Bone marrow (tissue), 2 donors: ENCODE measurements at places on chromosomes 5 and 9.

DNA sequence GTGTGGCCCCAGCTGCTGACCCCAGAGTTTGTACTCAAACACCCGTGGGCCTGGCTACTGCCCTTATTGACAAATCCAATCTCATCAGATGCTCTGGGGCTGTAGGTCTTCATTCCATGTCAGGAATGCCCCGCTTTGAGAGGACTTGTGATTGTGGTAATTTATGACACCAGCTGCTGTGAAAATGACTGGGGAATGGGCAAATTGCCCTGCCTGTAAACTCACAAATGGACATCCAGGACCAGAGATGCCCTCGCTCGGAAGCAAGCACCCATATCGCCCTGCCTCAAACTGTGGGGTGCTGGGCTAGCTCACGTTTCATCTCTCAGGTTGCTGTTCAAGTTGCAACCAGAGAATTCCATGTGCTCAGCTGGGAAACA, 225.9 kb upstream of the MAP3K1 start:
- no peak for DNase-seq

DNA sequence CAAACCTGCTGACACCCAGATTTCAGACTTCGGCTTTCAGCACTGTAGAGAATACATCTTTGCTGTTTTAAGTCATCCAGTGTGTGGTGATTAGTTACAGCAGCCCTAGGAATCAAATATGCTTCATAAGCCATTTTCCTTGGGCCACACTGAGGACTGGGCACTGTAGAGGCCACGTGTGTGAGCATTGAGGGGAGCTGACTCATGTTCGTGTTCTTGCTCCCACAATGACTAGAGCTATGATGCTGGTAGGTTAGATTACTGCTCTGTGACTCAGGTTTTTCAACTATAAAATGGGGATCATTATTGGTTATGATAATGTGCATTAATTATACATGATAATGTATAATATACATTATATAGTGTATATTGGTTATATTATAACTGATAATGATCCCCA, 96.5 kb upstream of the PALM2AKAP2 start:
- no peak for DNase-seq

GRCh38 chr9:96163712-96164111, 138.3 kb downstream of the HSD17B3 start:
- no peak for DNase-seq

DNA sequence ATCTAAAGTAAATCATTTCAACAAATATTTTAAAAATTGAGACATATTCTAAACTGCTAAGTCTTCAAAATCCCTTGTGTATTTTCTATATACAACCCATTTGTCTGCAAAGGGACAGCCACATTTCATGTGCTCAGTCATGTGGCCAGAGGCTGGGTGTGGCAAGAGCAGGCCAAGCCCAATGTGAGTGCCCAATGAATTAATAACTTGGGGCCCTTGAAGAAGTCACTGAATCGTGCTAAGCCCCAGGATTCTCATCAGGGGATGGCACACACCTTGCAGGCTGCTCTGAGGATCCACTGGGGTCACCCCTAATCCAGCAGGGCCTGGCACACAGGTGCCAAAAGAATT, 78.2 kb upstream of the SMIM23 start:
- no peak for DNase-seq

DNA sequence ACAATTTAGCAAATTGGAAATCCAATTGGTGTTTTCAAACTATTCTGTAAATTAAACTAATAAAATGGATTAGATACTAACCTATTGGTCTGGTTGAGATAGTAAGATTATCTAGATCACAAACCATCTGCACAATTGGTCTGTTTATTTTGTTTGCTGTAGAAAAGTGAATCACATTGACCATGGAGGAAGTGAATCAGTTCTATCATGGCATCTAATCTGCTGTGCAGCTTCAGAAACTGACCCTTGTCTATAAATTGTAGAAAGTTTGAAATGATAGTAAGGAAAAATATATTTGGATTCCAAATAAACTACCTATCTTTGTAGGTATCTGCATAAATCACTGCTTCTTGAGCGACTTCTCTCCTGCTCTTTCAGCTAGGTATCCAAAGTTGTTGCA, 1865.4 kb downstream of the MAT2B start:
- no peak for DNase-seq

- DNase-seq, result peak; percentile 52
These were observed 12.4 kb downstream of the CBY3 start for GRCh38 chr5:179668391-179668790.

DNA sequence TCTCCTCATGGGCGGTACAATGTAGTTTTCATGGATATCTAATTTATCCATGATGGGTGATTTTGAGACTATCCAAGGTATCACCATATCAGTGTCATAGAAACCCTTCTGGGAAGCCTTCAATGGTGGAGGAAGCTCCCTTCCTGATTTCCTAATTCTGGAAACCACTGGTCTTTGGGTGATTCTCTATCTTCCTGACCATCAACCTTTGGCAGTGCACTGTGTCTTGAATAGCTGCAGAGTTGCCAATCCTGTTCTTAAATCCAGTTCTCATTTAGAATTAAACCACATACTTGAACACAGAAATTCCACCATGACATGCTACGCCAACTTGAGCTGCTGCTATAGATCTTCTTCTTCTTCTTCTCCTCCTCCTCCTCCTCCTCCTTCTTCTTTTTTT, 161.7 kb upstream of the KLF9 start:
- DNase-seq, result no peak

DNA sequence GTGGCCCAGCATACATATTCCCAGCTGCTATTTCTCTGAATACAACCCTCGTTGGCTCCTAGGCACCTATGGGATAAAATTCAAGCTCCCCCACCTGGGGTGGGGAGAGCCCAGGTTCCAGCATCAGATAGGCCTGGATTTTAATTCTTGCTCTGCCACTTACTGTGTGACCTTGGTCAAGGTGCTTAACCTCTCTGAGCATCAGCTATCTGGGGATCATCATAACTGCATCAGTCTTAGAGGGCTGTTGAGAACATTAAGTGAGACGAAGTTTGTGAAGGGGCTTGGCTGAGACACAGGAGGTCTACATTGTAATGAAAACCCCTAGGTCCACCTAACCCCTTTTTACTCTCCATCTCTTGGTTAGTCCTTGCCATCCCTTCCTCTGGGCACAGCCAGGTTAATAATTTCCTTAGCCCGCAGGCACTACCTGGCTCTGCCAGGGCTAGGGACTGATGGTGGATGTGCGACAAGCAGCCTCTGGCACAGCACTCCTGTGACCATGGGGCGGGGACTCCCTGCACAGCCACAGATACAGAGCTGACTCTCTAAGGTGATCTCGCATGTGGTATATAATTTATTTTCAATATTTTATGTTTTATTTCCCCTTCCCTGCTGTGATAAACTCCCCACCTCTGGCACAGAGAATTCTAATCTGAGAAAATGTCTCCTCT, 68.7 kb downstream of the CRB2 start:
- no peak for DNase-seq

DNA sequence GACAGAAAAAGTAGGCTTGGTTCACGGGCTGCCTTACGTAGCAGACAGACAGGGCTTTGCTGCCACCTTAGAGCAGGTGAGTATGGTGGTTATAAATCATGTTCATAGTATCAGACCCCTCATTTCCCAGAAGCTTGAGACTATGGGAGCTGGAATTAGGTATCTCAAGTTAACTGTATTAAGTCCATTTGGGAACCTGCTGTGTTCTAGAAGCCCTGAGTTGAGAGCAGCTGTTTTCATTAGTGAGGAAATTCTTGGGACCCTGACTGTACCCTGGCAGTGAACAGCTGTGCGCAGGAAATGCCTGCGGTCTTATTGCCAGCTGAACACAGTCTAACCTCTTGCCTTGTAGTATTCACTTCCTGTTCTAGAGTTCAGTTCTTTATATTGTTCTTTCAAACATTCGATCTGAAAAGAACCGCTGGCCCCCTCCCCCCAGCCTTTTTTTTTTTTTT, 29.8 kb downstream of the UGCG start:
- no peak for DNase-seq

DNA sequence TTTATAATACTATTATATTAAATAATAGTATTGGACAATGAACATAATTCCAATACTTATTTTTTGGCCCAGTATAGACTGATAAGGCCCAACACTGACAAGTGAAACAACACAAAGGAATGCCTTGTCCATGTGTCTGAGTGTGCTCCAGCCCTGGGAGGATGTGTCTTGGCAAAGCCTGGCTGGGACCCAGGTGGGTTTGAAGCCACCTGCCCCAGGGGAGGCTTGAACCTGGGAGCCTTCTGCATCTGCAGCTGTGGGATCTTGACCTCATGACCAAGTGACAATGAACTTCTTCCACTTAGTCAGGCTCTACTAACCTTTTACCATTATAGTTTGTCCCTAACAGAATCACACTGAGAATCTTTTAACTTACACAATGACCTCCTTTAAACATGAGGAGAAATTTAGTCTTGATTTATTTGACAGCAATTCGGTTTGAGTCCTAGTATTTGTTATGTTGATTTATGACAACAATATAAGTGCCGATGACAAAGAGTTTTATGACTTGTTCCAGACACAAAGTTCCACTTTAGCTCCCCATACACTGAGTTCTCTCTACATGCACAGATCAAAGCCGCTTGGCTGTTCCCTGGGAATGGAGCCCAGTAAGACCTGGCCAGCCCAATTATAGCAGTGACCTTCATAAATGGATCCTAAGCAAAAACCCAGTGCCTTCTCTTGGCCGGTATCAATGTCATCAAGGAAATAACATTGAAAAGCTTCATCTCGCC, 294.5 kb downstream of the CTNND2 start:
- DNase-seq, result no peak

DNA sequence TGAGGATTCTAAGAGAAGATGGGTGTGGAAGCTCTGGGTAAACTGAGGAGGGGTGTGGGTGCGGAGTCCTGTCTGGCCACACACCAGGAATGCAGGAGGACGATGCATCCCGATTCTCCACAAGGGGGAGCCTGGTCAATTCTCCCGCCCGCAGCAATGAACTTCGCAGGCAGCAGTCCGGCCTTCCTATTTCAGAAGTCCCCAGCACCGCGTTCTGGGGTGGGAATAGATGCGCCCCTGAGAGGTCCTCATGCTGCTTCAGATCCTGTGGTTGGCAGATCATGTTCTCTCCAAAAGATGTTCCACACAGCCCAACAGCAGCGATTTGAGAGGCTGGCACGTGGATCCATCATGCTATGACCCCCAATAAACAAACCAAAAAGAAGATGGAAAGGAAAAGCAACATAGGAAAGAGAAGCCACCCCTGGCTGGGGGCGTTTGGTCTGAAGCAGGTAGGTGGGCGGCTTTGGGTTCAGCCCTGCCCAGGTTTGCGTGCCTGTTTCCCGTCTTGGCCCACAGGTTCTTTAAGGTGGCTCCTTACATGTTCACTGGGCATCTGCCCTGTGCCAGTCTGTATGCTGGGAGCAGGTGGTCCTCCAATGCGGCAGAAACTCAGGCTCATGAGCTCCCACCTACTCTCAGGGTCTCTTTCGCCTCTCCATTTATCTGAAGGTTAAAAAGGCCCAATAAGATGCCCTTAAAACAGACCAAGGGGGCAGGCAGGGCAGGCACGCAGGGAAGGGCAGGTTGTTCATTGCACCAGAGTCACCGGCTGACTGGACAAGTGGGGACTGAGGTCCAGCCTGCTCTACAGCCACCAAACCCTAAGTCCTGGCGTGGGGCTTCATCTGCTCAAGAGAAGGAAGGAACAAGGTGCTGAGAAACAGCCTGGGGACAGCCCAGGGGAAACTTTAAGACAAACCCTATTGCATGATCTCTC, 171.6 kb downstream of the PAX5 start:
- no peak for DNase-seq

GRCh38 chr5:102792705-102793104, 37.6 kb downstream of the PAM start:
- no peak for DNase-seq

DNA sequence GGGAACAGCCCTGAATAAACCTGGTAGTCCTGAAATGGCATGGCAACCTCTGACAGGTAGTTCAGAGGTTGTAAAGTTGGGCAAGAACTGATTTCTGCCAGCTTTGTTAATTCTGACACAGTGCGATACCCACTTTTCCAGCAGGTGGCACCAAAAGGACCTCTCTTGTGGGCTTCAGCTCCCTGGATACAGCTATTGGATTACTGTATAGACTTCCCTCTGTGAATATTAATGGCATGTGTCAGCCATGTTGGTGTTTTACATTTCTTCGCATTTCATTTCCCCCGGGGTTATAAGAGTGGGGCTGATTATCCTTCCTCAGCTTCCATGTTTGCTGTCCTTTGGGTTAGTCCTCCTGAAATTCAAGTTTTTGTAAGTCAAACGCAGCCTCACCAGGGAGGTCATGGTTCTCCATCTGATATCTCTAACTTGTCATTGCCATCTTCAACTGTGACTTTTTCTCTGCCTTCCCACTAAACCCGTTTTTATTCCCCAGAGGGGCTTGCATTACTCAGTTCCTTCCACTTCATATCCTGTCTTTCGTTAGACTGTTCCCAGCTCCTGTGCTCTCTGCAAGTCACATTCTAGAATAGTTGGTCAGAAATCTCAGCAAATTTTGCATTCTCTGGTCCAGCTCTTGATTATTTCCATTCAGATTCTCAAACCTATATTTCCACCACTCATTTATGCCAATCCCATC, 135.6 kb downstream of the LIFR start:
- no peak for DNase-seq

GRCh38 chr9:28064241-28064815, 491.0 kb upstream of the C9orf72 start:
- DNase-seq, result no peak

DNA sequence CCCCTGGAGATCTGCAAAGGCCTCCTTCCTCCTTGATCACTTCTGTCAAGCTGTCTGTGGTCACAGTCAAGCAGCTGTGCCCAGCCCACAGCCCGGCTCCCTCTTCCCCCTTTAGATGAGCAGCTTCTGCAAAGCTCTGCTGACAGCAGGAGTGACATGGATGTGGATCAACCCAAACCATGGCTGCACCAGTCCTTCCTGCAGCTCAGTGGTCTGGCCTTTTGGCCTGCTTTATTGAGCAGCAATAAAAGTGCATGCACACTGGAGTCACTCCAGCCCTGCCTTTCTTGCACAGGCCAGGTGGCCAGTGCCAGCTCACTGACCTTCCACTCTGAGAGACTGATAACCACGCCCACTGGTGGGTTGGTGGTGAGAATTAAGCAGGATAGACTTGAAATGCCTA, 91.3 kb upstream of the OTULINL start:
- DNase-seq, result no peak

DNA sequence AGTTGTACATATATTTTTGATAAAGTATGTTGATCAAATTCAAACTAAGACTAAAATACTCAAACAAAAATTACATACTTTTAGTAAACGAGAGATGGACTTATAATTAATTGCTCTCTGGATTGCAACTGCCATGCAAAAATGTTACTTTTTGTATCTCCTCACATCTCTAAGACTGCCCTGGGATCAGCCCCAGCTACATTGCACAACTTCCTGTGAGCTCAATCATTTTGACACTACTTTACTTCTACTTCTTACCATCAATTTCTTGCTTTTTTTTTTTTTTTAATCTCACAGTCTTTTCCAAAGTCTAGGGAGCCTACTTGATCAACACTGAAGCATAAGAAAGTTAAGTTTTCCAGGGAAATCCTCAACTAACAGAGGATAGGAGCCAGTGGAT, 506.0 kb upstream of the CDH10 start:
- no peak for DNase-seq

DNA sequence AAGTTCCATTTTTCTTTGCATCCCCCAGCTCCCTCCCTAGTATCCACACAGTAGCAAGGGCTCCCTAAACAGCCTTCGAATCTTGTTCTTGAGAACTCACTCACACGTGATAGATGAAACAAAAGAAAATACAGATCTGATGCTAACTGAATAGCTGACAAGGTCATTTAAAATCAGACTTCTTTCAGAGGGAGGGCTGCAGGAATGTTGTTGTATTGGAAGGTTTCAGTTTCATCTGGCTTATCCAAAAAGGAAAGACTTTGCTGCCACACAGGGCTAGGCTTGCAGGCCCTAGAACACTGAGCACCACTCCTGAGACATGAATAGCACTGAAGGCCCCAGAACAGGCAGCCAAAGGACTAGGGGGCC, 3.2 kb downstream of the CD180 start:
- DNase-seq, result no peak
